GM18507 (cell line): ENCODE measurements at places on chromosomes 2 and 18.

DNA sequence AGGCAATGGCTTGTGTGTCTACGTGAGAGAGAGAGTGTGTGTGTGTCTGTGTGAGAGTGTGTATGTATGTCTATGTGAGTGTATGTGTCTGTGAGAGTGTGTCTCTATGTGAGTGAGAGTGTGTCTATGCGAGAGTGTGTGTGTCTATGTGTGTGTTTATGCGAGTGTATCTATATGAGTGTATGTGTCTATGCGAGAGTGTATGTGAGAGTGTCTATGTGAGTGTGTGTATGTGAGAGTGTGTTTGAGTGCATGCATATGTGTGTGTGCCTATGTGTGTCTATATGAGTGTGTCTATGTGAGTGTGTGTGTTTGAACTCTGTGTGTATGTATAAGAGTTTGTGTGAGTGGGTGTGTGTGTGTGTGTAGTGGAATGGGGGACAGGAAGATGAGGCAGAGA, 9.8 kb upstream of the GNLY start:
- DNase-seq: no peak

DNA sequence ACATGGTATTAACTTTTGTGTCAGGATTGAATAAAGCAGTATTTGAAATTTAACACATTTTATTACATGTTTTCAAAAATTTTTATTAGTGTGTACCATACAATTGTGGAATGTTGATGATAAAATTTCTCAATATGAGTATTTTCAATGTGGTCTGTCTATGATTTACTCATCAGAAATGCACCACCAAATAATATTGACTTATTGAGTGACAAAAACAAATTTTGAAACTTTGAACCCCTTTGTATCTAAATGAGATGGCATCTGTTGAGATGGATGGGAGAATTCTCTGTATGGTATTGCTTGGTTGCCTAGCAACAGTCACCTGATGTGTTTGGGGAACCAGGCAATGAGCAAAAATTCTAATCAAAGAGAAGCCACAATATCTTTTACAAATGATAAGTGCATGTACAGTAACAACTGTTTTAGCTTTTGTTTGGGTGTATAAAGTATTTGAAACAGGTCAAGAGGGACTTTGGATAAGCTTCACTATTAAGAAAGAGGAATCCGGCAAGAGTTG, 400.1 kb downstream of the CCDC85A start:
- DNase-seq: no peak

DNA sequence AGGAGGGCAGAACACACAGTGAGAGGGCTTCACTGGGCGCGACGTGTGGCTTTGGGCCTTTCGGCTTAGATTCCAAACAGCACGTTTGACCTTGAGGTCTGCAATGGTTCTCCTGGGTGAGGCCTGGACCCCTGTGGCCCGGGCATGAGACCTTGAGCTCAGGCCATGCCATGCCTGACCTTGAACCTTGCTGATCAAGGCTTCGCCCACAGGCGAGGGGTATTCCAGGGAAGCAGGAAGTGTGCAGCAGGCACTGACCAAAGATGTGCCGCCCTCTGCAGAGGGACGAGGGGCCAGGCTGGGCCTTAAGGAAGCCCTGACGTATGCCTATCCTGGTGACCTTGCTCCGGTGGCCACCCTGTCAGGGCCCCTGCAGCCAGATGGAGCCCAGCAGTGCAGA, 178.3 kb upstream of the HDAC4 start:
- DNase-seq: no peak

- no peak for DNase-seq
These were observed 225.9 kb upstream of the MGAT5 start for GRCh38 chr2:134027980-134028379.

DNA sequence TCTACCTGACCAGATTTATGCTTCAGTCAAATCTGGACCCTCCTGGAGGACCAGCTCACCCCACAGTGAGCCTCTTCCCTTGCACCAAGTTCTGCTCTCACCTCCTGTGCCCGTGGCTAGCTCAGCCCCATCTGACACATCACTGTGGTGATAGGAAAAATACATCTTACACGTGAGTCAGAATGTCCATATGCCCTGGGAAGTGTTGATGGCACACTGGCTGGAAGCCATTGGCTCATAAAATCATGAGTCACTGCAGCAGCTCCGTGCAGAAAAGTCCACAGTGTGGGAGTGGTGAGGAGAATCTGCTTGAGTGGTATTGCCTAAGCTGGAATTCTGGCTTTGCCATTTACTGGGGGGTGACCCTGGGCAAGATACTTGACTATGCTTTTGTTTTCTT, 42.6 kb upstream of the RAPGEF4 start:
- DNase-seq: no peak

DNA sequence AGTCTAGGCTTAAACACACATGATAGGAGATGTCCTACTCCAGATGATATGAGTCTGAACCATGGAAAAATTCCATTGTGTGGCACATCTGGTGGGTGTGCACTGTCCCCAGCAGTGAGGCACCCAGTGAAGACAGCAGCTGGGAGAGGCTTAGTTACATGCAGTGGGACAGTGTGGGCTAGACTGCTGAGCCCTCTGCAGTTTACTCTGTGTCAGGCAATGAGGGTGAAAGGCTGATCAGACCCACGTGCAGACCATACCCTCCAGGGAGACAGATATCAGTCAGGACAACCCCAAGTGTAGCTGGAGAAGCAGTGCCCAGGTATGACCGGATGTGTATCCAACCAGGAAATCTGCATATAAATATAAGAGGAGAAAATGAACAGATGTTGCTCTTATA, 13.4 kb downstream of the IL37 start:
- no peak for DNase-seq

DNA sequence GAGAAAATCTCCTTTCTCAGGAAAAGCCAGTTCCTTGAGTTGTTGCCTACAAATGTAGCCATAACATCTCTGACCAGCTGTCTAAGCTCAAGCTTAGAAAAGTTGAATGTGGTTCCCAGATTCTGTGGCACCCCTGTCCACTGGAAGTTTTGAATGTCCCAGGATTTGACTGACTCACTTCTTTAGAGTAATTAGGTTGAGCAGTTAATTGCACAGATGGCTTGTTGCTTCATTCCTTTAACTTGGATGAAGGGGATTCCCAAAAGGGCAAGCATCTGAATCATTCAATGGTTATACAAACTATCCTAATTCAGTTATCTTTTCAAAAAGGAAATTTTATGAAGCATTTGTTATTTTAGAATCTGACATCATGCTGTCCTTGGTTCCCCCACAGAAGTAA, 374.7 kb downstream of the LNPK start:
- no peak for DNase-seq

DNA sequence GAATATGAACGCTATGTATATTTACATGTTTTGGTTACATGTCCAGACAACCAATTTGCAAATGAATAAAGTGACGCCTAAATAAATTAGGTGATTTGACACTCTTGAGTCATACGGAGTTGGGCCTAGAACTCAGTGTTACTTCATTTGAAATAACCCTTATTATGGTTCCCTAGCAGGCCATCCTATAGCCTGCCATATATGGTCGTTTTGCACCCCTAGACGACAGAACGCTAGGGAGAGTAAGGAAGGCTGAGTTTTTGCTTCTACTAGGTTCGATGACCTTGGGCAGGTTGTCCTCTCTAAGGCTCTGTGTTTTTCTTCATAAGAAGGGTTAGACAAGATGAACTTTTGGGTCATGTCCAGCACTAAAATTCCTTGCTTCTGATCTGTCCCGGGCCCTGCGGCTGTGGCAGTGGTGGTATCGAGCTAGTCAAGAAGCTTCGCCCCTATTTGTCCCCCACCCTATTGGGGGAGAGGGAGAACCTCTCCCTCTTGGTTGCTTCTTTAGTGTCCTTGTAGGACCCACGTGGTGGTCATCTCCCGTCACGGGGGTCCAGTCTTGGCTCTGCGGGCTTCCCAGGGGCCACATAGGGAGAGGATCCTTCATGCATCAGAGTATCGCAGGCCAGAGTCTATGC, 574 bp upstream of the EML4 start:
- DNase-seq: no peak
